CD4-positive, alpha-beta memory T cell (primary cell): ENCODE measurements at places on chromosomes 12 and 14.
A peak's percentile ranks its signal among the peaks of the same experiment; 100 is the strongest.

GRCh38 chr14:105313381-105314286 lies 914 bp upstream of the PACS2 start:
- no peak for DNase-seq

DNA sequence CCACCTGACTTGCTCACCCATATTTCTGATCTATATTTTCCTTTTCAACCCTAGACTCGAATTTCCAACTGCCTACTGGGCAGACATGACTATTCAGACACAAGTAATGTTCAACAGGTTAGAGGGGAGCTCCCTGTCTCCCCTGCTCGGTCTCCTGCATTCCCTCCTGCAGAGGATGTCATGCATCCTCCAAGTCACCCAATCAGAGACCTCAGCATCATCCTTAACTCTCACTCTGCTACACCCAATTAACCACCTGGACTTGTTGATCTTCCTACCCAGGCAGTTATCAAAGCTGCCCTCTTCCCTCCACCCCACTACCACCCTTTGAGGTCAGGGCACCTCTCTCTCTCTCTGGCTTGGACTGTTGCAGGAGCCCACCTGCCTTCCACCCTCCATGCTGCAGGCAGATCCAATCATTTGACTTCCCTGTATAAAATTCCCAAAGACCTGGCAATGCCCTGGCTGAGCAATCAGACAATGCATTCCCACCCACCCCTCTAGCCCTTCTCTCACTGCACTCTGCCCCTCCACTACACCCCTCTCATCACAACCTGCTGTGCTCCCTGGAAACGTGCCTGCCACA lies 10.9 kb downstream of the FAIM2 start:
- no peak for DNase-seq

DNA sequence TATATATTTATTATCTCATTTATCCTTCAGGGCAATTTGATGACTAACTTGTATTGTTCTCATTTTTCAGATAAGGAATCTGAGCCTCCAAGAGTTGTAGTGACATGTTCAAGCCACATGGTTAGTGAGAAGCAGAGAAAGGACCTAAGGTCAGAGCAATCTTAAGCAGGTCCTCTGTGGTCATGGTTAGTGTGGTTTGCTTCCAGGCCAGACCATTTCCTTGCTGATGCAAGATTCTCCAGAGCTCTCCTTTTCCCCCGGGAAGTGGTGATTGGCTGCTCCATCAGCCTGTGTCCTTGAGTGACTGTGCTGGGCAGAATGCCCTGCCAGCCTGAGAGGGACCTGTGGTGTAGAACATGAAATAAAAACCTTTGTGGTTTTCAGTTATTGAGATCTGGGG lies 141.3 kb downstream of the KTN1 start:
- DNase-seq = no peak

DNA sequence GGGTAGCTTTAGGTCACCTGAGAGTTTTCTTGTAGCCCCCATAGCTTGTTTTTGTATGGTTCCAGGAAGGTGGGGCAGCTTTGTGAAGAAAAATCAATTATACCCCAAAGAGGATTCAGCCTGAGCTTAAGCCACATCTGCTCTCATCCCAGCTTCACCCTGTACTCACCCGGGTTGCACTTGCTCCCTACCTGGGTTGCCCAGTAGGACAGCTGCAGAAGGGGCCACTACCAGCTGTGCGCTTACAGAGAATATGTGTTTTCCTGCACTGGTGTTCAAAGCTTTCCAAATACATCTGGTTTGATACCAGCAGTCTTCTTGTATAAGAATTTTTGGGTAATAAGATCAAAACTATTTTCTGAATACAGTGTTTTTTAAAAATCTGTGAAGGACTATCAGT lies 3.0 kb upstream of the SLC38A1 start:
- DNase-seq = no peak

DNA sequence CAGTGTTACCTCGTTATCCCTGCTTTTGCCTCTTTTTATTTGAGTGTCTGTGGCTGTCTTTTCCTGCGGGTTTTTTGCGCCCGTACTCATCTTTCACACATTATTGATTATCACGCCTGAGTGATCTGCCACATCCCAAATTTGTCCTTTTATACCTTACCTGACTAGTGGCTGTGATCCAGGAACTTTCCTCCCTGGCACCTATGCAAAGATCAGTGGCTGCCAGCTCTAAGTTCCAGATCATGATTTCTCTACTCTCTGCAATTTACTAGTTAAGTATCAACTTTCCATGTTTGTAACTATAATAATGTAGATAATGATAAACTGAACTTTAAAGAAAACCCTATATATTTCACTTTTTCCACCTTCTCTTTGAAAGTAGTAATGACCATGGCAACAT lies 36.9 kb downstream of the PLEKHA5 start:
- DNase-seq = no peak

GRCh38 chr12:55724226-55724939 lies 4.2 kb downstream of the RDH5 start:
- DNase-seq = peak; percentile 62

DNA sequence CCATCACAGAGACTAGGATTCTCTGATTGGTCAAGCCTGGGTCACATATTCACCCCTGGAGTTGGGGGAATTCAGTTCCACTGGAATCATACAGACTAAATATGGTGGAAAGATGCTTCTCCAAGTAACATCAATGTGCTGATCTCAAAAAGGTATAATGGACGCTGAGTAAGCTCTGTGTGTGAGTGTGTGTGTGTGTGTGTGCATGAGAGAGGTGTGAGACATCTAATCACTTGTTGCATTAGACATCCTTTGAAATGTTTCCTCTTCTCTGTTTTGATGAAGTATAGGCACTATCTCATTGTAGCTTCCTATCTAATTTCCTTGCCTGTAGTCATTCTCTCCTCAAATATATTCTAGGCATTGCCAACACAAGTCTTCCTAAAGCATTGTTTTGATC lies 5.0 kb upstream of the RAB3IP start:
- no peak for DNase-seq

- DNase-seq = no peak
These were observed 57.1 kb downstream of the NIN start for GRCh38 chr14:50773632-50774541.

DNA sequence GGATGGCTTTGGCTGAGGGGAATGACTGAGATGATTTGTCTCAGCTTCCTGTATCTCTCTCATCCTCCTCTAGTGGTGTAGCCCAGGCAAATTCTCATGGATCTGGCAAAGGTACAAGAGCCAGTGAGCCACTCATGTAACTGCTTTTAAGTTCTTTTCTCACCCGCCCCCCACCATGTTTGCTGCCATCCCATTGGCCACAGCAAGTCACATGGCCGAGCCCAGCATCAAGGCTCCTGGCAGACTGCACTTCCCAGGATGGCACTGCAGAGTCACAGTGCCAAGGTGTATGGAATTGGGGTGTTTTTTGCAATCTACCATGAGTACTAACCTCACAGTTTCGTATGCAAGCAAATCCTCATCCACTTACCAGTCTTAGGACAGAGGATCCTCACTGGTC lies 50.9 kb downstream of the CHST11 start:
- DNase-seq = no peak

DNA sequence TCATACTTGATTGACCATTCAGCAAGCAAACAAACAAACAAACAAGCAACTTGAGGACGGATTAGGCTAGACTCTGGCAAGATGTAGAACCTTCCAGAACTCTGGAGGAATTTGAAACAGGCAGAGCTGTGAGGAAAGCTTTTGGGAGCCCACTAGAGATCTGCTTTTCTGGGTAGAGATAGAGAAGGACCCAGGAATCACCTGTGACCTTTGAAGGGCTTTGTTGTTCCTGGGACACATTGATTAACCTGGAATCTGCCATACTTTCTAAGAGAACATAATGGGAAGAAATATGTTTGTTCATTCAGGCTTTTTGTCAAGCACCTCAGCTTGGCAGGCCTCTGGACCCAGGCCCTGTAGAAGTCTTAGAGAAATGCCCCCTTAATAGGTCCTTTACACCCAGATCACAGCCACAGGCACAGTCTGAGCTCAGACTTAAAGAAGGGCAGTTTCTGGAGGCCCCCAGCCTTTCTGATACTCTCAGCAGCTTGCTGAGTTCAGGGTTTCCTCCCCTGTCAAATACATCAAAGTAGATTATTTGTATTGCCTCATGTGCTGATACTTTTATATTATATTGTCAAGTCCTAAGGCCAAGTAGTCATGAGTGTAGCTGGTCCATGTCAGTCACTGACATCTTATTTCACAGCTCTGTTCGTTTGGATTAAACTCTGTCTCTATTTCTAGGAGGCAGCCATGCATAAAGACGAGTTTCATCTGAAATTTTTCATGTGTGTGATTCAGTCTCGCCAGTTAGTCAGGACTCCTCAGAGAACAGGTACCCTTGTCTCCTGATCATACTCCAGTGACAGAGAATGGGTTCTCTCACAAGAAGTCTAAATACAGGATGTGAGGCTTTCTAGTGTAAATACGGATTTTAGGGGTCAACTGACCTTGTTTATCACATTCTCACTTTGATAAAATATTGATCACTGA lies 1.1 kb upstream of the SENP1 start:
- no peak for DNase-seq
